ENCODE measurements at places on chromosomes 7 and 10.

- DNase-seq = no peak
Measured at GRCh38 chr7:101688183-101688831, 59.2 kb upstream of the MYL10 start.

DNA sequence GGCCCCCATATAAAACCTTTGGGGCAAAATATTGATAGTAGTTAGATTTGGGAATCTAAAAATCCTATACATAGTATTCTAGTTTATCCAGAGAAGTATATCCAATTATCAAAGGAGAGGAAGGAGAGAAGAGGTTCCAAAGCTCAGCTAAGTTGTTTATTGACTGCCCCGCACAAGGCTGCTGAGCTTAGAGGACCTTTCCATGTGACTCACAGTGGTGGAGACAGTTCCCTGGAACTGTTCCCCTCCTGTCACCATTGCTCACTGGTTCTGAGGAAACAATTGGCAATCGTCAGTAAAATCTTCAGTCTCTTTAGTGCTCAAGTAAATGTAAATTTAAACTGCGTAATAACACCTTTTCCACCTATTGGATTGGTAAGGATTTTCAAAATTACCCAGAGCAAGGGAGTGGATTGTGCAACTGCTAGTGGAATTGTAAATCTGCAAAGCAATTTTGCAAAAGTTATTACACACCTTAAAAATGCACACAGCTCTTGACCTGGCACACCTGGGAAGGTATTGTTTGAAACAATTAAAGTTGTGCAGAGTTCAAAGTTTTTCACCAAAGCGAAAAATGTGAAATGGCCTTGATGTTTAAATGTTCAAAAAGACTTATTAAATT lies 63.1 kb downstream of the EEPD1 start:
- no peak for DNase-seq

GRCh38 chr10:86178401-86179152 lies 188.0 kb downstream of the GRID1 start:
- DNase-seq = no peak

DNA sequence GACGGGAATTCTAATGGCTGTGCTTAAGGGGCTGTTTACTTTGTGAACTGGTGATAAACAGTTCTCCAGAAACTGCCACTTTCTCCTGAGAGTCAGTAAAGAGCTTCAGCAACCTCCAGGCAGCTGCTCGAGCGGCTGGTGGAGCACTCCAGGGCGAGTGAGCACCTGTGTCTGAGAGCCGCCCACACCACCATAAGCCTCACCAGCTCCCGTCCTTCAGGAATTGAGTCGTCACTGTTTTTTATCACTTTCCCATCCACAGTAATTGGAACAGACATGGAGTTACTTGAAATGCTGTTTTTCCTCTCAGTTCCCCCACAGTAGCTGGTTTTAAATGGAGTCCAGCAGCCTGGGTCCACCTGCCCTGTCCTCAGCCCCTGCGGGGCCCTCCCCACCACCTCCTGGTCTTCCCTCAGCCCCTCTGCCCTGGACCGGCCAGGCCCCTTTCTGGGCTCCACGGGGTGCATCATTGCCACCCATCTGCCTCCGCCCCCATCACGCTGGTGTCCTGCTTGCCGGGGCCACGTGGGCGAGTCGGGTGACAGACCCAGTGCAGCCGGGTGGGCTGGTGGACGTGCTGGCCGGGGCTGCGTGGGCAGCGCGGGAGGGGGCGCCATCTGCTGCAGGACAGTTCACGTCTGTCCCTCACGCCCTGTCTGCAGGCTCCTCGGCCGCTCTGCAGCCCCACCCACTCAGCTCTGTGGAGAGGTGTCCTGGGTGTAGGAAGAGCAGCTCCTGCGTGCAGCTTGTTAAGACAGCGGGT lies 56.0 kb downstream of the NKX6-2 start:
- DNase-seq = no peak

DNA sequence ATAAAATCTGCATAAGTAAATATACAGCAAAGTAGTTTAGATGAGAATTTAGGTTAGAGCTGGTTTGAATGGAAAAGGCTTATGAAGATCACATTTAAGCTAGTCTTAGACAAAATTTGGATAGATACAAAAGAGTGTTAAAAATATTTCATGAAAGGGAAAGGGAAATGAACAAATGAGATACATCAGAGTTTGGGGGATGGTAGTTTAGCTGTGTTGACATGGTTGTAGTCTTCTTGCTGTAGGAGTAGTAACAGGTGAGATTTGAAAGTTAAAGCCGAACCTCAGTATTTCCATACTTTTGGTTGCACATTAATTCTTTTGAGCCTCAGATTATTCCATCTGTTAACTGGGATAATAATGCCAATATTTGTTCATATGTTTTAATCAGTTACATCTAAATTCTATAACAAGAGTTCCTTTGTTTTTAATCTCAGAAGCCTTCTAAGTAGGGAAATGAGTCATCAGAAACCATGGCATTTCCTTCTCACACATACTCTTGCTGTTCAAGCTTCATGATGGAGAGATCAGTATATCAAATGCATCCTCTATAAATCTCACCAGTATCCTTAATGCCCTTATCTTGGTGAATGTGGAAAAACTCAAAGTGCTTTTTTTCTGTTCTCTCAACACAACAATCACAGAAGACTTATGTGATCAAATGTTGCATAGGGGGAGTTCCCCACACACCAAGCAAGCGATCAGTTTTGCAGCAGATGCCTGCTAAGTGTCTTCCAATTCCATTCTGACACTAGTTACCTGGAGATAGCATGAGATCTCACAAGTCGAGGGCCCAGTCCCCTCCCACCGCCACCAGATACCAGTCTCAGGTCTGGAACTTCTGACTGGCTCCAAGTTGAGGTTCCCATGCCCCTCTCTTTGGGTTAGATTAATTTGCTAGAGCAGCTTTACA lies 84.7 kb downstream of the MAPK8 start:
- DNase-seq = no peak

- no peak for DNase-seq
Measured at GRCh38 chr10:49257154-49257553, 41.8 kb upstream of the C10orf71 start.
